ENCODE measurements at places on chromosomes 2 and 18.

DNA sequence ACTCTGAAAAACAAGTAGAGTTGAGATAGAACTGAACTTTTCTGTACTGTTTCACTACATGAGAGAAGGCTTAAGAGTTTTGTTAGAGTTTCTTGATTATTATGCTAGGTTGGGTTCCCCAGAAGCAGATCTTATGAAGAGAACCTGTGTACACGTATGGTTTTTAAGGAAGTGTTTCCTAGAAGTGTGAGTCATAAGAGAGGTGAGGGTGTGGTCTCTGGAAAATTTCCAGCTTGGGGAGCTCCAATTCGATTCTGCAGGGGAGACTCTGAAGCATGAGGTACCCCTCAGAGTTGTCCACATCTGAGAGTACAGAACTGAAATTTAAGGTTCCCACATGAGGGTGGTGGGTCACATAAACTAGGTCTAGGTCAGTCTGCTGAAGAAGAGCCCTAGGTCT lies 83.3 kb upstream of the MAP2 start:
- DNase-seq = no peak

DNA sequence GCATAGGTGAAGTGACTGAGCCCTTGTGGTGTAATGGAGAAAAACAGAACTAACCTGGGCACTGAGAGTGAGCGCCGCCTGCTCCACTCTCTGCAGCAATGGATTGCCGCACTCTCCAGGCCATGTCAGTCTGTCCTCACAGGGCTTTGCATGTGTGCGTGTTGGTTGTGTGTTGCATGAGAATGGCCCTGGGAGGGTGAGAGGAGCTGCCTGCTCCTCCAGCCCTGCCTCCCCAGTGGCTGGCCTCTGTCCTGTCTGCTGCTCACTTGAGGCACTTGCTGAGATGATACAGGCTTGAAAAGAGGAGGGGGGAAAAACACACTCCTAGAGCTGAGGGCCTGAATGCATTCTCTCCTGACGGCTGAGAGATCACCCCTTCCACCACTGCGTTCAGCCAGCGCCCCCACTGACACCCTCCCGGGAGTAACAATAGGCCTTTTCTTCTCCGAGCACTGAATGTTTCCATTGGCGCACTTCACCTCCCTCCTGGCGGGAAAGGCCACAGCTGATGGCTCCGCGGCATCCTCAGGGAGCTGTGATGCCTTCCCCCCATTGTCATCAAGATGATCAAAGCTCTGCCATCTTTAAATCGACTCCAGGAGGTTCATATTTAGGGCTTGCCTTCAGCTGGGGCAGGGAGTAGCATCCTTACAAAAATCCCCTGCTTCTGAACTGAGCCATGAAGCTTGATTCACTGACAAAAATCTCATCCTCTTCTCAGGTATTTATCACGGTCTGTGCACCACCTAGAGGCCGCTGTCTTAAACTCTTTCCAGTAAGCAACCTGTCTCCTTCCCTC lies 49.9 kb upstream of the DAPL1 start:
- peak; percentile 72 for DNase-seq

GRCh38 chr2:46632349-46632748 lies 153.0 kb downstream of the TMEM247 start:
- DNase-seq = peak; percentile 47

- DNase-seq = peak; percentile 66
Observed at GRCh38 chr2:120253021-120253882, 600 bp downstream of the RALB start.

- no peak for DNase-seq
Observed at GRCh38 chr2:47525167-47525566, 122.2 kb downstream of the MSH2 start.

- DNase-seq = no peak
Observed at GRCh38 chr2:12921321-12921720, 204.6 kb downstream of the TRIB2 start.

DNA sequence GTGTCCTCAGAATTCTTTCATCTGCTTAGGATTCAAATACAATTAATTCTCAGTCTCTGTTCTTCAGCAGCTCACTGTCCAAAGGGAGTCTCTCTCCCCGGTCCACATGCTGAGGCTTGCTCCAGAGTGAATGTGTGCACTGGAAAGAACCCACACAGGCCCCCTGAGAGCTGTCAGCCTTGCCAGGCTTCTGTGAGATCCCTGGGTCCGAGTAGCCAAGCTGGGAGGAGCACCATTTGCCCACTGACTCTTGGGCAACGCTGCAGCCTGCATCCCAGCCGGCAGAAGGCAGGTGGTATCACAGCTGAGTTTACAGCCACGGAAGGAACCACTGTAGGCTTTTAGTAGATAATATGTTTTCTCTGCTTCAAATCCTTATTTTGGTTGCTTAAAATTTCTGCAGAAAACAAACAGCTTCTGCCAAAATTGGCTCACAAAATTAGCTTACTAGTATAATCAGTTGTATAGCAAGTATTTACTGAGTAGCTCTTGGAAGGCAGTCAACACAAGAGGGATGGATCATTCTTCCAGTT lies 21.4 kb upstream of the LTBP1 start:
- no peak for DNase-seq

DNA sequence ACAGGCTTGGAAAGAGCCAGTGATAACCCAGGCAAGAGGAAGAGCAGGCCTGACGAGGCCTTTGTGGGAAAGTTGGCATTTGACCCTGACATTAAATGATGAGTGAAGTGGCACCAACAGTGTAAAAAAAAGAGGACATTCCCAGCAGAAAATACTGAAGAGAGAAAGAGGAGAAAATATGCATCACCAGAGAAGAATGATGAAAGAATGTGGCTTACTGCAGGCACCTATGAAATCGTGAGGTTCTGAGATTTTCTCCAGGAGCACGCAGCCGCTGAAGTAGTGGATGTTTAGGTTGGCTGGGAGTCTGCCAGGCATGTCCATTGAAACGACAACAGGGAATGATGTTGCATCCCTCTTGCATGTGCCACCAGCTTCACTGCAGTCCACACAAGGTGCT lies 13.8 kb downstream of the EHD3 start:
- no peak for DNase-seq

- no peak for DNase-seq
Observed at GRCh38 chr2:32824070-32824809, 122.5 kb upstream of the LTBP1 start.

GRCh38 chr2:38486213-38487026 lies 109.3 kb upstream of the ATL2 start:
- no peak for DNase-seq

GRCh38 chr18:73688851-73689711 lies 458.6 kb downstream of the FBXO15 start:
- DNase-seq = peak; percentile 30

DNA sequence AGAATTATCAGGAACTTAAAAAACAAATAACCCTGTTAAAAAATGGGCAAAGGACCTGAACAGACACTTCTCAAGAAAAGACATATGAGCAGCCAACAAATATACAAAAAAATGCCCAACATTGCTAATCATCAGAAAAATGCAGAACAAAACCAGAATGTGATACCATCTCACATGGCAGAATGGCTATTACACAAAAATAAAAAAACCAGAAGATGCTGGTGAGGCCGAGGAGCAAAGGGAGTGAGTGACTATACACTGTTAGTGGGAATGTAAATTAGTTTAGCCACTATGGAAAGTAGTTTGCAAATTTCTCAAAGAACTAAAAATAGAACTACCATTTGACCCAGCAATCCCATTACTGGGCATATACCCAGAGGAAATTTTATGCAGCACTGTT lies 95.8 kb upstream of the DSEL start:
- no peak for DNase-seq

- no peak for DNase-seq
Observed at GRCh38 chr2:136015699-136016098, 30.3 kb upstream of the DARS1 start.

- no peak for DNase-seq
Observed at GRCh38 chr2:190090148-190090547, 27.6 kb upstream of the MSTN start.

DNA sequence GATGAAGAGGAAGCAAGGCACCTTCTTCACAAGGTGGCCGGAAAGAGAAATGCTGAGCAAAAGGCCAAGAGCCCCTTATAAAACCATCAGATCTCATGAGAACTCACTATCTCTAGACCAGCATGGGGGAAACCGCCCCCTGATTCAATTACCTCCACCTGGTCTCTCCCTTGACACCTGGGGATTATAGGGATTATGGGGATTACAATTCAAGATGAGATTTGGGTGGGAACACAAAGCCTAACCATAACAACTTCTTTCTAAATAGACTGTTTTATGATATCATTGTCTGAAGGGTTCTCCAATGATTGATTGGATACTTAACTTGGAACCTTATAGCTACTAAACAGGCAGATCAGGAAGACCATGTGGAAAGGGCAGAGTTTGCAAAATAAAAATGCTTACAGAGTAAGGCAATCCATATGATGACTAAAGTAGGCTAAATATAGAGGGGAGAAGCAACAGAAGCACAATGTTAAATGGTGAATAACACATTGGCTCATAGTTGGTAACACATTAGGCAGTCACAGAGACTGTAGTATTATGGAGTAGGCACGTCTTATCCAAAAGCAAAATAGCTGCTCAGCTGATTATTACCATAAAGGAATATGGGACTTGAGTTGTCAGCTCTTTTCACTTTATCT lies 179.0 kb downstream of the BARD1 start:
- no peak for DNase-seq

- DNase-seq = no peak
Observed at GRCh38 chr18:79875531-79875919, 75.9 kb downstream of the SLC66A2 start.

DNA sequence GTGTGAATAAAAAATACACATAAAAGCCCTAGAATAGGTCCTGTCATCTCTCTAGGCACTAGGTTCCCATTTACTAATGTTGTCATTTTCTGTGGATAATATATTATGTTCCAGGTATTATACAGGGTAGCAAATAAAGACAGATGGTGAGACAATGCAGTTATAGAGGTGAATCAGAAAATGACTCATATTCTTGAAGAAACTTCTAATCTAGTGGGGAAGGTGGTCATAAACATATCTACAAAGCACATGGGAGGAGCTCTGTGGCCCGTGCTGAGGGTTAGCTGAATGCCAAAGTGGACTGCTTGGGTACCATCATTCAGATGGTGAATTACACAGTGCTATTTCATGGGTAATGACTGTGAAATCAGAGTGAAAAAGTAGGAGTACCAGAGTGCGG lies 700.9 kb downstream of the ERBB4 start:
- DNase-seq = no peak

- no peak for DNase-seq
Observed at GRCh38 chr18:66662632-66663031, 58.7 kb upstream of the CDH19 start.

DNA sequence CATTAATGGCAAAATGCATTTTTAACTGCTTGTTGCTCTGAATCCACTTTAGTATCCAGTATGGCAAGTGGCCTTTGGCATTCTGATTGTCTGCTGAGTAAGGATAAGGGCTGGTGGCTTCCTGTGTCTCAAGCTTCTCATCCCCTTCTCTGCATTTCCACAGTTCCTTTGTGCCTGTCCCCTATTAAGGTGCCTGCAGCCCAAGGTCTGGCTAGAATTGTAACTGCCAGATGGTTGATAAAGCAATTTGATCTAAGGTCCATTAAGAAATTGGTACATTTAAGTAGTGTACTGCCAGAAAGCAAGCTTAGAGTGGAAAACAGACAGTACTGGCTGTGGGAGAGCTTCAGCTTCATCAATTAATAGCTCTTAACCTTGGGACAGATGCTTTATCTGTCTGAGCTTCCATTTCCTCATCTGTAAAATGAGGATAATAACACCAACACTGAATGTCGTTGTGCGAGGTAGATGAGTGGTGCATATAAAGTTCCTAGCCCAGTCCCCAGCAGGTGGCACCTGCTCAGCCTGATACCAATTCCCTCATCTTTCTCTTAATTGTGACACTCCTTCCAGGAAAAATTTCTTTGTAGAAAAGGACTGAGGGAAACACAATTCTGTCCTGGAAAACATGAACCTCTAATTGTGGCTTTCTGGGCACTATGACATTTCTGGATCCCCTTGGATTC lies 570.6 kb upstream of the GCFC2 start:
- DNase-seq = no peak

DNA sequence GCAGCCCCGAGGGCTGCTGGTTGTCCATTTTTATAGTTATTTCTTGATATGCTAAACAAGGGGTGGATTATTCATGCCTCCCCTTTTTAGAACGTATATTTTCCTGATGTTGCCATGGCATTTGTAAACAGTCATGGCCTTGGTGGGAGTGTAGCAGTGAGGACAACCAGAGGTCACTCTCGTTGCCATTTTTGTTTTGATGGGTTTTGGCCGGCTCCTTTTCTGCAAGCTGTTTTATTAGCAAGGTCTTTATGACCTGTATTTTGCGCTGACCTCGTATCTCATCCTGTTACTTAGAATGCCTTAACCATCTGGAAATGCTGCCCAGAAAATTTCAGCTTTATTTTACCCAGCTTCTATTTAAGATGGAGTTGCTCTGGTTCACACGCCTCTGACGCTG lies 825.8 kb upstream of the CDH2 start:
- DNase-seq = no peak

DNA sequence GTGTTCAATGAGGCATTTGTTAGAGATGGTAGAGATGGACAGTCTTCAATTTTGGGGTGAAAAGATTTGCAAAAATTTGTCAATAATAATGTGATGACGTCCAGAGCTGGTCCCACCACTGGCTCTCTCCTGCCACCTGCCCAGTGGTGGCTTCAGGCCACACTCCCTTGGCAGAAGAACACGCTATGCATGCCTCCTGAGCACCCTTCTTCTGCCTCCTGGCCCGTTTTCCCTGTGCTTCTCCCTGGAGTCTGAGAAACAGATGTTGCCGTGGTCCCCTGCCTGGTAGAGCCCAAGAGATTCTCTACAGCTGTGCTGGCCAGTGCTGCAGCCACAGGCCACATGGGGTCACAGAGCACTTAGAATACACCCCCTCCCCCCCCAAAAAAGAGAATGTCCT lies 33.6 kb downstream of the INPP5D start:
- DNase-seq = no peak

- no peak for DNase-seq
Observed at GRCh38 chr2:63225964-63226686, 175.5 kb downstream of the OTX1 start.

GRCh38 chr2:64338108-64338507 lies 115.9 kb upstream of the LGALSL start:
- no peak for DNase-seq

DNA sequence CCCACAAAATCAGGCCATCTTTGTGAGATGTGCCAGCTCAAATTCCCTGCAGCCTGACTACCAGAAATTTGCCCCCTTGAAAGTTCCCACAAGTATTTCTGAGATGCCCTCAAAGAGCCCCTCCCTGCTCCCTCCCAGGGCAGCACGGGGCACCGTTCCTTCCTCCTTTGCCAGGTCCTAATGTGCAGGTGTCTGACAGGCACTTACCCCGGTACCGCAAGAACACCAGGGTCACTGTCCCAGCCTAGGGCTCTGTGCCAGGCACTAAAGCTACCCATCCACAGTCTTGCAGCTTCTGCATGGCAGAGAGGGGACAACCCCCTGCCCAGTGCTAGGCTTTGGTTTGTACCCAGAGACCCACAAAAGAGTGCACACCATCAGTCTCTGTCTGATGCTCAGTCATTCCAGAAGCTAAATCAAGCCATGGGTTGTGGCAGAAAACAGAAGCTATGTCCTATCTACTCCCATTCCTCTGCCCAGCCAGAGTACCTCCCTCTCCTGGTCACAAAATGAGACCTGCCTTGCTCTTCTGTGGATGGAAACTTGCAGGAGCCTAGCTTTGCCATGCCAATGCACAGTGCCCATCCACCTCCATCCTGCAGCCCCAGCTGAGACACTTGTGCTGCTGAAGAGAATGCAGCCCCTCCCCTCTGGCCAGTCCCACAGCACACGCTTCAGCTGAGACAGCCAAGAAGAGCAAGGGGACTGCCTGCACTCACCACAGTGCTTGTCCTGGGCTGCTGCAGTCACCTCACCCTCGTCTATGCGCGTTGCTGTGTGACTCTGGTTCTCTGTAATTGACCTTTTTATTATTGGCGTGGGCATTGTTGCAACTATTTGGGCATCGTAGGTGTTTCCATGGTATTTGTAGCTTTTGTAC lies 48.7 kb downstream of the INPP5D start:
- DNase-seq = no peak

All from kidney capillary endothelial cell (primary cell).